Keratinocyte (primary cell): ENCODE measurements at places on chromosomes 3 and 15.

- DNase-seq: no peak
Observed at GRCh38 chr15:43899928-43900327, 73.1 kb downstream of the WDR76 start.

DNA sequence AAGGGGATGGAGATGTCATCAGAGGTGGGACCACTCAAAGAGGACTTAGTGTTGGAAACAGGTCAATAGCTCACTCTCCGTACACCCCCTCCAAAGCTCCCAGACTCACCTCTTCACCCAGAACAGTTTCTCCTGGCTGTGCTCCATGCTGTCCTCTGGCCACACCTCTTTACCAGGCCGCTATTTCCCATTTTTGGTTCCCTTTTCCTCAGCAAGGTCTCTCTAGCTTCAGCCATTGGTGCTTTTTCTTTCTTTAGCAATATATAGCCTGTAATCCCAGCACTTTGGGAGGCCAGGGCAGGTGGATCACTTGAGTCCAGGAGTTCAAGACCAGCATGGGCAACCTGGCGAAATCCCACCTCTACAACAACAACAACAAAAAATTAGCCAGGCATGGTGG lies 123.6 kb upstream of the SMAD3 start:
- DNase-seq: no peak

DNA sequence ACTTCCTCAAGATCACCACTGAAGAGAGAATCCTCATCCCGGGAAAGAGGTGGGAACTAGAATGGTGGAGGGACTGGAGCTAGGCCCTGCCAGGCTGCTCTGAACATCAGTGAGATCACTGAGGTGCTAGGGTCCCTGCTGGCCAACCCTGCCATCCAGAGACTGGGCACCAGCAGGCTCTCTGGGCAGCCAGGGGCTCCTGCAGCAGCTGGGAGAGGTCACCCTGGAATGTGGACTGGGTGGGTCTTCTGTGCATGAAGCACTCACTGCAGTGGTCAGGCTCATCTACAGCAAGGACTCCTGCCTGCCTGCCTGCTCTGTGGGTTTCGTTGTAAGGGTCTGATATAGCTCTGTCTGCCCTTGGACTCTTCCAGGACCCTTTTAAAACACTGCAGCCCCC lies 24.9 kb downstream of the ALS2CL start:
- DNase-seq: no peak

DNA sequence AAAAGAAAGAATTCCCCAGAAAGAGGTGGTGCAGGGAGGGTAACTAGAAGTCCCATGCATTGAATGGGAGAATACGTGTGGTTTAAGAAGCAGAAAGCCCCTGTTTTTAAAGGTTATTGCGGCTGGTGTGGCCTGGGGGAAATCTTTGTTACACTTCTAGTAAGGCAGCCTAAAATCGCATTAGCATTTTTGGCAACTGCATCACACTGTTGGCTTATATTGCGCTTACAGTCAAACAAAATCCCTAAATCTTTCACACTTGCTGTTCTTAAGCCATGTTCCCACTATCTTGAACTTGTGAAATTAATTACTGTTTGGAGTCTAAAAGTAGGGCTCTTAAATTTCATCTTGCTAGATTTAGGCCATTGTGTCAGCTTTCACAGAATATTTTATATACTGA lies 66.0 kb upstream of the GOLIM4 start:
- no peak for DNase-seq

GRCh38 chr15:52523192-52523591 lies 5.5 kb downstream of the MYO5A start:
- DNase-seq: no peak

- no peak for DNase-seq
Observed at GRCh38 chr15:49923671-49924070, 195.4 kb downstream of the ATP8B4 start.

DNA sequence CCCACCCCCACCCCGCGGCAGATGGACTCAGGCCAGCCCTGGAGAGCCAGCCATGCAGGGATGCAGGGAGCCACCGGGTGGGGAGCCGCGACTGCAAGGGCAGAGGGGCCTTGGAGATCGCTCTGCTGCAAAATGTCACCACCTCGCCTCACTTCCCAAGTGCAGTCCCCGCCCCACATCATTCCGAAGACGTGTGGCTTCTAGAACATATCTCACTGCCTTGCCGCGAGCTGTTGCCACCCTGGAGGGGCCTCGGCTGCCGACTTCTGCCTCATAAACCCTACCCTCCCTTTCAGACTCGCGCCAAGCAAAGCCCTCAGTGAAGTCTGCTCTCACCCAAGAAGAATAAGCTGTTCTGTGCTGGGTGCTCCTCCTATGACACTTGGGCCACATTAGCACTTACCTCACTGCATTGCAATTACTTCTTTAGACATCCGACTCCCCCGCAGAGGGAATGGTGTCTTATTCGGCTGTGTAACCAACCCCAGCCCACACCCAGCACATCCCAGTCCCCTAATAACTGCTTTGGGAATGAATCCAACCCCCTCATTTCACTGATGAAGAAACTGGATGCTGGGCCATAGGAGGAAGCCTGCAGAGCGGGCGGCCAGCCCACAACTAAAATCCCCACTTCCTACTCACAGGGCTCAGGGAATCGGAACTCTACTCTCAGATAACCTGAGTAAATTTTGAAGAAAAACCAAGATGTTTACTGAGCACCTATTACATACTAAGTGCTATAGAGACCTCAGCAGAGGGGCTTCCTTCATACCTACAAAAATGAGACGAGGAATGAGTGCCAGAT lies 8.6 kb downstream of the TLE3 start:
- DNase-seq: no peak

DNA sequence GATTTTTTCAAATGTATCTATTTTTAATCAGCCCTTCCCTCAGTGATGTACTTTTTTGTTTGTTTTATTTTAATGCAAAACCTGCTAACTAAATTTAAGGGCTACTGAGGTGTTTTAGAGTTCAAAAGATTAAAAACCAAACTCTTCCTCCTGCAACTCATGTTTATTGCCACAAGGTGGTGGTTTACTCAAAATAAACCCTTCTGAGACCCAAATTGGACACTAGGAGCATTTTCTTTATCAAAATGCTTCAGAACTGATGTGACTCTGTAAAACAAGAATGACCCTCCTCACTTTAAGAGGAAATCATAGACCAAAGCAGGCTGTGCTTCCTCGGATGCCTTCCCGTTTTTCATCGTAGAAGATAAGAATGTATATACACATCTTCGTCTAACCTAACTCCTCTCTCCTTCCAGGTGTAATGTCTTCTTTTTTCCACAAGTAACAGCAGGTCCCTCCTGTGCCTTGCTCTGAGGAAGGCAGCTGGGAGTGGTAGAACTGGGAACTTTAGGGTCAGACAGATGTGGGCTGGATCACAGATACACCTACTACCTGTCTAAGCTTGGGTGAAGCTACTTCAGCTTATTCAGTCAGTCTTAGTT lies 2.9 kb upstream of the NME9 start:
- no peak for DNase-seq

- DNase-seq: no peak
Observed at GRCh38 chr3:160622263-160623045, 54.5 kb upstream of the ARL14 start.

GRCh38 chr3:56769116-56769707 lies 32.5 kb downstream of the ARHGEF3 start:
- no peak for DNase-seq

DNA sequence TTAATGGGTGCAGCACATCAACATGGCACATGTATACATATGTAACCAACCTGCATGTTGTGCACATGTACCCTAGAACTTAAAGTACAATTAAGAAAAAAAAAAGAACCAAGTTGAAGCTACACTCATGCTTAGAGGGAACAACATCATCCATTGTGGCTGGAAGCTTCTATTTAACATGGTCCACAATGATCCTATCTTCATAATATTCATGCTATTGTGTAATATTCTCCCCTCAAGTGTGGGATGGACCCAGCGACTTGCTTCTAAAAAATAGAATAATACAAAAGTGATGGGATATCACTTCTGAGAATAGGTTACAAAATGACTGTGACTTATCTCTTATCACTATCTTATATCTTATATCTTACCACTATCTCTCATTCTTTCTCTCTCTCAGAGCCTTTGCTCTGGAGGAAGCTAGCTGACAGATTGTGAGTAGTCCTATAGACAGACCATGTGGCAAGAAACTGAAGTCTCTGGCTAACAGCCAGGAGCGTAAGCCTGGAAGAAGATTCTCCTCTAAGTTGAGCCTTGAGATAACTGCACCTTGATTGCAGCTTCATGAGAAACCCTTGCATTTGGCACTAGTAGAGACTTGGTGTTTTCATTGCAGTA lies 198.5 kb upstream of the MRPL3 start:
- DNase-seq: no peak

- no peak for DNase-seq
Observed at GRCh38 chr15:30670056-30670455, 44.1 kb downstream of the ARHGAP11B start.

DNA sequence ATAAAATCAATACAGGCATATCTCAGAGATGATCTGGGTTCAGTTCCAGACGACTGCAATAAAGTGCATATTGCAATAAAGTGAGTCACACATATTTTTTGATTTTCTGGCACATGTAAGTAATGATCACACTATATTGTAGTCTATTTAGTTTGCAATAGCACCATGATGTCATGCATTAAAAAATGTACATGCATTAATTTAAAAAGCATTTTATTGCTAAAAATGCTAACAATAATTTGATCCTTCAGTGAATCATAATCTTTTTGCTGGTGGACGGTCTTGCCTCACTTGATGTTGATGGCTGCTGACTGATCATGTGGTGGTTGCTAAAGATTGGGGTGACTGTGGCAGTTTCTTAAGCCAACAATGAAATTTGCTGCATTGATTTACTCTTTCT lies 511.1 kb downstream of the OTOL1 start:
- no peak for DNase-seq

- DNase-seq: no peak
Observed at GRCh38 chr15:91694831-91695210, 158.7 kb upstream of the SLCO3A1 start.
